ENCODE measurements at places on chromosomes 12 and 14.

GRCh38 chr12:46071769-46072624 is 81.6 kb upstream of the SCAF11 start:
- peak; percentile 59 for DNase-seq

DNA sequence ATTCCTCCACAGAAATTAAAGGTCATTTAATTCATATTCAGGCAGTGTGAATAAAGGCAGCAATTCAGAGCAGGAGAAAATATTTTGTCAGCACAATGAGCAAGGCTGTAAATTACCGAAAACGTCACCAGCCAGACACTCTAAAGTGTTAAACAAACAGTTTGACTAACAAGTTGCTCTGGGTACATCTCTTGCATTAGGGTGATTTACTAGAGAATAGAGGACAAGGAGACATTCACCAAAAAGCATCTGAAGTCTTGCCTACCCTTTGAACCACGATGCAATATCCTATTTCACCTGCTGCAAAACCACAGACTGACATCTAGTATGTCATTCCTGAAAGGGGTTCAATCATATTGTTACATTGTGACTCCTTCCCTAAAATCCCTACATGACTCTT is 27.1 kb upstream of the GPHB5 start:
- no peak for DNase-seq

DNA sequence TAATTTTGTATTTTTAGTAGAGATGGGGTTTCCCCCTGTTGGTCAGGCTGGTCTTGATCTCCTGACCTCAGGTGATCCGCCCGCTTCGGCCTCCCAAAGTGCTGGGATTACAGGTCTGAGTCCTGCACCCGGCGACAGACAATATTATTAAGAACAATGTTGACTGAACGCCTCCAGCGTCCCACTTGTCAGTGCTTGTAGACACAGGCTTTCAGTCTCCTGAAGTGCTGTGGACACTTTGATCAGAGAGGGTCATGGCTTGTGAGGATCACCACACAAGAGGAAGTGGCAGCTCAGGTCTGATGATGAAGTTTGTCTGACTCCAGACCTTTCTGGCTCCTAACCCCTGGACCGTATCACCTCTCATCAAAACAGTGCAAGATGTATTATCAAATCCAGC is 114.6 kb downstream of the CHST11 start:
- no peak for DNase-seq

DNA sequence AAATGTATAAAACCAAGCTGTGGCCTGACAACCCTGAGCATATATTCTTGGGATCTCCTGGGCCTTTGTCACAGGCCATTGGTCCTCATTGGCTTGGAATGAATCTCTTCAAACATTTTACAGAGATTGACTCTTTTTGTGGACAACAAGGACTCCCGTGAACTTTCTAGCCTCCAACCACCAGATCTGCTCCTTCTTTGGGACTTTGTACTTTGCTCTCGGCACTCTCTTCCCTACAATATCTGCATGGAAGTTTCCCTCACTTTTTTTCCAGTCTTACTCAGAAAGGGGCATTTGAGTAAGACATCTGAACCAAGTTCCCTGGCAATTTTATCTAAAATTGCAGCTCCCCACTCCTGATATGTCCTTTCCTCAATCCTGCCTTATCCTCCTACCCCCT is 158.8 kb downstream of the PHLDA1 start:
- DNase-seq, result no peak

DNA sequence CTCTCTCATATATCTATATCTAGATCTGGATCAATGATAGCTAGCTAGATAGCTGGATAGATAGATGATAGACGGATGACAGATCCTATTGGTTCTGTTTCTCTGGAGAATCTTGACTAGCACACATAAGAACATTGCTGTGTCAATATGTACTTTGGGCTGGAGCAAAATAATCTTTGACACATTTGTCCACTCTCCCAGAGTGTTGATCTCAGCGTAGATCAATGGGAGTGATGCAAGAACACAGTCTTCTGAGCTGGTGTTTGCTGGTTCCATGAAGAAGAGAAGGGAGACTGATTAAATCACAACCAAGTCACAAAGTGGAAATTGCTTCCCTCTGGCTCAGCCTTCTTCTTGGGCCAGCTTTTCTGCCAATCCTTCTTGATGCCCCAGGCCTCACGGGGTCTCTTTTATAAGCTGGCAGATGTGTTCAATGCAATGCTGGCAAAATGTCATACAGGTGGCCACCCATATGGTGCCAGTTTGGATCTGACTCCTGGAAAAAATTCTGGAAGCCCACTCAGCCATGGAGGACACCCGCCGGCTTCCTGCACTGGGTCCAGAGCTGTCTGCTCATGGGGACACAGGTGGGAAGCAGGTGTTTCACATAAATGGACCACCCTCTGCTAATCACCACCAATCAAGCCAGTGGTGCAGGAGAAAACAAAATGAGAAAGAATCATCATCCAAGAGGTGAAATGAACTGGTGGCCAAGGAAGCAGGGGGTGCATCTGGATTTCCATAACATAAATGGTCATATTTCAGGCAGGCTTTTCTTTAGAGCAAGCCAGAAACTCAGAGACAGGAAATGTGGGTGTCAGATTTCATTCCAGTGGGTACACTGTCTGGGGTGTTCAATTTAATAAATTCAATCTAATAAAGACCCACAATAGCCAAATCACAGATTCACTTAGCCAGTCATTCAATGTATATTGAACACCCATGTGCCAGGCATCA is 310.3 kb downstream of the DPF3 start:
- no peak for DNase-seq

GRCh38 chr12:25701290-25701689 is 148.2 kb upstream of the LMNTD1 start:
- DNase-seq, result no peak

GRCh38 chr12:56955631-56956256 is 1.7 kb downstream of the RDH16 start:
- peak; percentile 4 for DNase-seq

- DNase-seq, result peak; percentile 89
These were observed 21.3 kb upstream of the CD27 start for GRCh38 chr12:6423267-6424007.

GRCh38 chr12:127310548-127310947 is 956.4 kb upstream of the TMEM132C start:
- DNase-seq, result no peak

GRCh38 chr14:32102152-32102787 is 25.2 kb downstream of the ARHGAP5 start:
- no peak for DNase-seq

DNA sequence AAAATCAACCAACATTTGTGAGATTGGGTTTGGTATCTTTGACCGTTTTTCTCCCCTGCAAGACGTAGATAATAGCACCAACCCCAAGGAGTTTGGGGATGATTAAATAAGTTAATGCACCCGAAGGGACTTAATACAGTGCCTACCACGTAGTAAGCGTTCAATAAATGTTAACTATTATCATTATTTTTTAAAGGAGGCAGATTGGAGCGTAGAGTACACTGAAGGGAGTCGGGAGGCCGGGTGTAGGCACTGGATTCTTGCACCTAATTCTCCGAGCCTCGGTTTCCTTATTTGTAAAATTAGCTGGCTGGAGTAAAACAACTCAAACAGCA is 367 bp upstream of the FRS2 start:
- DNase-seq, result no peak

DNA sequence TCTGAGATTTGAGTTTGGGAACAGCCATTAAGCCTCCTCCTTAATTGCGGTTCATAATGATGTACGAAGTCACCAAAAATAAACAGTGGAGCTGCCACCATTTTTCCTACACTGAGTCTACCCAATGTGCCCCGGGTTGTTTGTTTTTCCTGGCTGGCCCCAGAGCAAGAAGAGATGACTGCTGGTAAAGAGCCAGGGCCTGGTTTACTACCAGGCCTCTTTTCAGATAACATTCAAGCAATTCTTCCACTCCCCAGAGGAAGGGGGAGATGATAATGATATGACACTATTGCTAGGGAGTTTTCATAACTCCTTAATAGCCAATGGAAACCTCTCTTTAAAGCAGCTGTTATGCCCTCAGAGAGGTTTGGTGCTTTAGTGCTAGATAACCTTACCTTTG is 42.3 kb downstream of the BRAP start:
- peak; percentile 32 for DNase-seq

- no peak for DNase-seq
These were observed 30.8 kb downstream of the LEMD3 start for GRCh38 chr12:65200007-65200665.

DNA sequence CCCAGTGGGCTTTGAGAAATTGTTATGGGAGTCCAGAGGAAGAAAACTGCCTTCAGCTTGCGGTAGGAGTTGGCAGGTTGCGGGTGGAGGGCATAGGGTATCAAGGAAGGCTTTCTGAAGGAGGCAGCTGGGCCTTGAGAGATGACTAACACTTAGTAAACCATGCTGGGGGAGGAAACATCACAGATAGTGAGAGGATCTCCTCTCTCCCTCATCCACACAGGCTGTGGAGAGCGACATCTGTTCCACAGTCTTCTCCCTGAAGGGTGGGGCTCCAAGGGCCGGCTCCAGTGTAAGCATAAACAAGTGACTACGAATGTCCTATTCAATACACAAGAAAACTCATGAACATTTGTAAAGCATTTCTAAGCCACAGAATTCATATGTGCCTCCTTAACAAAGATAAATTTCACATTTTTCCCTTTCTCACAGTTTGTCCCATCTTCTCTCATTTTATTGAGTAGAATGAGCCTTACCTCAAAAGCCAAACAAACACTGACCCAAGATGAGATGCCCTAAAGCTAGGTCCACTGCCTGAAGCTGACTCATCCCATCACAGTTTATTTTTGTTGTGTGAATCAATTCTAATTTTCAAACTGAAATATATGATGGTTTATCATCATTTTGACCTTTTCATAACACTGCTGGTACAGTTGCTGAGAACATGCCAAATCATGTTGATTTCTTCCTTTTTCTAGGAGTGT is 227.9 kb downstream of the SLC25A21 start:
- no peak for DNase-seq

DNA sequence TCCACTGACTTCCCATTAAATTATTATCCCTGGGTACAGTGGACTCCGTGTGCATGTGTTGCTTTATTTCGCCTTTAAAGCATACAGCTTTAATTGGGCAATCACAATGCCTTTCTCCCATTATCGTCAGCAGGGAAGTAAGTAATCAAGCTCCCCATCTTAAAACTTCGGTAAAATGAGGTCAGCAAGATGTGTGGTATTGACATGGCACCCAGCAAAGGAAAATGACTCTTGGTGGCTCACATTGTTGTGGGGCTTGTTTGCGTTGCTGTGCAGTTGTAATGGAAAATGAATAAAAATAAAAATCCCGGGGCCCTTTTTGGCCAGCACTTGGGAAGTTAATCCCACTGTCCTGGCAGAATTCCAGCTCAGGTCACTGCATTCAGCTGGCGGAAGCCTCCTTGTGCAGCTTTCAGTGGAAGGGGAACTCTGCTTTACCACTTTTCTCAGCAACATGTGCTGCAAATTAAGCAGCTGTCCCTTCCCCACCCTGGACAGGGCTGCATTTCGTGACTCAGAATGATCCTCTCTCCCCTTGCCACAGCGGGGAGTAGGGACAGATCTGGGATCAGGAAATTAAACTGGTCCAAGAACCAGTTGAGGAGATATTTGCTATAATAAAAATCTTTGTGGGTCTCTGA is 13.9 kb upstream of the ATP2A2 start:
- DNase-seq, result peak; percentile 68

DNA sequence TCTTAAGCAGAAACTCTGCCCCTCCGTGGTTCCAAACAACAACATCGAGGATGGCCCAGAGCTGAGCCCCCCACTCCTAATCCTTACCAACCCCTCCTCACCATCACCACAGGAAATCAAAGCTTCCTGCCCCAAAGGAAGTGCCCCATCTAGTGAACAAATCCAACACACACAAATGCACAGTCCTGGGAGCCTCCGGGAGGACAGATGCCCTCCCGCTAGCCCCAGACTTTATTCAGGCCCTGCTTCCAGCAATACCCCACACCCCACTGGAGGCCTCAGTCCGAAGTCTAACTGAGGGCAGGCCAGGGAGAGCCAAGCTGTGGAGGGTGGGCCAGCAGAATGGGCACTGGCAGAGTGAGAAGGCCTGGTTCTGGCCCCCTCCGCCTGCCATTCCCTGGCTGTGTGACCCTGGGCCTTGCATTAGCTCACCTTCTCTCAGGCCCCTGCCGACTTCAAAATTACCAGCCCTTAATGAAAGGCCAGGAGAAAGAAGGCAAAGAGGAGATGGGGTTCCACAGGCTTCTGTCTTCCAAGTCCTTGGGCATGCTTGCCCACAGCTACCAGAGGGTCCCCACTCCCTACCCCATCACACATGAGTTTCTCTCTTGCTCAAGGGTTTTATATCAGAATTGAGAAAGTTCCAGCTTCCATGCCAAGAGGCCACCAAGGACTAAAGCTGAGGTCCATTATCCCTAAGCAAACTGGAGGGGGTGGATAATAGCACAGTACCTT is 2.3 kb downstream of the HDAC7 start:
- DNase-seq, result no peak

GRCh38 chr14:75059642-75060041 is 4.2 kb downstream of the ACYP1 start:
- DNase-seq, result no peak

GRCh38 chr14:51236314-51236713 is 3.7 kb upstream of the TMX1 start:
- no peak for DNase-seq

- DNase-seq, result no peak
These were observed 1.5 kb downstream of the GSTZ1 start for GRCh38 chr14:77322250-77322902.

GRCh38 chr14:95446470-95446869 is 70.0 kb downstream of the SYNE3 start:
- DNase-seq, result no peak

DNA sequence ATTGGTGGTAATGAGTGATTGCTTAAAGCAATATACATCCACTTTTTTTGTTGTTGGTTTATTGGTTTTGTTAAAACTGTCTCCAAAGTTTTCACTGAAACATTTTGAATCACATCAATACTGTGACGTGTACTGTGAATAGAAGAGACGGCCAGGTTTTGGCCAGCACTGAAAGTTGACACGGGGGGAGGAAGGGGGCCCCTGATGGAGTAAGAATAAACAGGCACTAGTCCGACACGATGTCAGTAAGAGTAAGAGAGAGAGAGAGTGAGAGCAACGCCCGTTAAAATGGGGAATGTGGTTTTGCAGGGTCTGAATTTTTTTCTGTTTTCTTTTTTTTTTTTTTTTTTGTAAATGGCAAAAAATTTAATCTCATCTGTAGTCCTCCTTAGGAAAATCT is 14.7 kb downstream of the PEBP1 start:
- no peak for DNase-seq

GRCh38 chr14:103332143-103332919 is 1.7 kb upstream of the EIF5 start:
- DNase-seq, result no peak

- no peak for DNase-seq
These were observed 1.7 kb upstream of the SLC38A2 start for GRCh38 chr12:46374310-46374709.

DNA sequence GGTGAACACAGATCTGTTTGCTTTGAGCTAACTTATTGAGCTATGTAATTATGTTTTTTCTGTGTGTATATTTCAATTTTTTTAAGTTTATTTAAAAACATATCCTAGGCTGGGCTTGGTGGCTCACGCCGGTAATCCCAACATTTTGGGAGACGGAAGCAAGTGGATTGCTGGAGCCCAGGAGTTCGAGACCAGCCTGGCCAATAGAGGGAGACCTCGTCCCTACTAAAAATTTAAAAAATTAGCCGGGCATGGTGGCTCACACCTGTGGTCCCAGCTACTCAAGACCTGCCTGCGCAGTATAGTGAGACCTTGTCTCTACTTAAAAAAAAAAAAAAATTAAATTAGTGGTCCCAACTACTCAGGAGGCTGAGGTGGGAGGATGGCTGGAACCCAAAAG is 16.2 kb upstream of the RNASE1 start:
- DNase-seq, result no peak
